GM12864 (cell line): ENCODE measurements at places on chromosomes 12 and 14.

GRCh38 chr14:26187996-26188620, 409.7 kb downstream of the NOVA1 start:
- DNase-seq = no peak

GRCh38 chr12:107491856-107492255, 193.7 kb upstream of the PWP1 start:
- no peak for DNase-seq

DNA sequence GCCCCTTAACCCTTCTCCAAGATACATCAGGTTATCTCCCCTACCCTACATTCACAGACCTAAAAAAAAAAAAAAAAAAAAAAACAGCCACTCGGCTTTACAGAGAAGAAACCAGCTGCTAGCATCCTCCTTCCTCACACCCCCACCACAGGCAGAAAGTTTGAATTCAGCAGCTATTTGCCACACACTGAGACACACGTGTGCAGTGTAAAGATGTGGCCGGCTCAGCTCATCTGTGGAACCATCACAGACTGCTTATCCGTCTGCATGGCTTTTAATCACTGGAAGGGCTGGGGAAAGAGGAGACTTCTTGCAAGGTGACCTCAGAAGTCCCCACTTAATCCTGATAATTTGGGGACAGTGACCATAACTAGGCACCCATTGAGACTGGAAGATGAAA, 50.0 kb downstream of the VWF start:
- no peak for DNase-seq

DNA sequence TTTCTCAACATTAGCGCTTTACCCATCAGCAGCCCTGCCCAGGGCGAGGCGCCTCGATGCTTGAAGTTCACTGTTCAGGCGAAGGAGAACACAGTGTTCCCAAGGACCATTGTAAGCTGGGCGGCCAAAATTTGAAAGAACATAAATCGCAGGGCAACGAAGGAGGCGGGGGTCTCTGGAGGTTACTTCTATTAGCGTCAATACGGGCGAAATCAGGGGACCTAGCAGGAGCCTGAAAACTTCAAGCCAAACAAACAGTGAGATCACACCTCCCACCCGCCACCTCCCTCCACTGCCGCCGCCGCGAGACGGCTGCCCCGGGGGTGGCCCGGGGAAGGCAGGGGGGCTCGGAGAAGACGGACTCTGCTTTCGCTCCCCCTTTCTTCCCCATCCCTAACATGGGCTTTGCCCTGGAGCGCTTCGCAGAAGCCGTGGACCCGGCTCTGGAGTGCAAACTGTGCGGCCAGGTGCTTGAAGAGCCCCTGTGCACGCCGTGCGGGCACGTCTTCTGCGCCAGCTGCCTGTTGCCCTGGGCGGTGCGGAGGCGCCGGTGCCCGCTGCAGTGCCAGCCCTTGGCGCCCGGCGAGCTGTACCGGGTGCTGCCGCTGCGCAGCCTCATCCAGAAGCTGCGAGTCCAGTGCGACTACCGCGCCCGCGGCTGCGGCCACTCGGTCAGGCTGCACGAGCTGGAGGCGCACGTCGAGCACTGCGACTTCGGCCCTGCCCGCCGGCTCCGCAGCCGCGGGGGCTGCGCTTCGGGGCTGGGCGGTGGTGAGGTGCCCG, at the start of gene PDZRN4:
Gene PDZRN4, plus strand, starts transcription at position 263 of the 783 bp plus-strand sequence.
- DNase-seq = no peak

- no peak for DNase-seq
These were observed 325.1 kb upstream of the DCN start for GRCh38 chr12:91507754-91508153.

DNA sequence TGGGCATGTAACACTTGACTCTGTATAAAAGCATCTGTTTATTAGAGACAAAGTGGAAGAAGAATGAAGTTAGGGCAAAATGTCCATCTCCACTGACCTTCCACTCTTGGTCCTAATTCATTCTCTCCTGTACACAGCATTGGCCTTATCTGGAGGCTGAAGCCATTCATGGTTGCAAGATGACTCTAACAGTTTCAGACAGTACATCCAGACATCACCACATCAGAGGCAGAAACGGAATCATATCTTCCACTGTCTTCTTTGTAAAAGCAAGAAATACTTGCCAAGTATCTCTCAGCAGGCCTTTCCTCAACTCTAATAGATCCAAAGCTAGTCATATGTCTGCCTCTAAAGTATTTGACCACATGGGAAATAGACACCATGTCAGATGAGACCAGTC, 41.1 kb downstream of the PTHLH start:
- DNase-seq = no peak

GRCh38 chr12:113420996-113421595, 1.1 kb upstream of the SDSL start:
- DNase-seq = no peak

GRCh38 chr12:88951860-88952561, 371.7 kb upstream of the KITLG start:
- no peak for DNase-seq

- DNase-seq = no peak
These were observed 216.1 kb downstream of the PPM1H start for GRCh38 chr12:62718762-62719426.

DNA sequence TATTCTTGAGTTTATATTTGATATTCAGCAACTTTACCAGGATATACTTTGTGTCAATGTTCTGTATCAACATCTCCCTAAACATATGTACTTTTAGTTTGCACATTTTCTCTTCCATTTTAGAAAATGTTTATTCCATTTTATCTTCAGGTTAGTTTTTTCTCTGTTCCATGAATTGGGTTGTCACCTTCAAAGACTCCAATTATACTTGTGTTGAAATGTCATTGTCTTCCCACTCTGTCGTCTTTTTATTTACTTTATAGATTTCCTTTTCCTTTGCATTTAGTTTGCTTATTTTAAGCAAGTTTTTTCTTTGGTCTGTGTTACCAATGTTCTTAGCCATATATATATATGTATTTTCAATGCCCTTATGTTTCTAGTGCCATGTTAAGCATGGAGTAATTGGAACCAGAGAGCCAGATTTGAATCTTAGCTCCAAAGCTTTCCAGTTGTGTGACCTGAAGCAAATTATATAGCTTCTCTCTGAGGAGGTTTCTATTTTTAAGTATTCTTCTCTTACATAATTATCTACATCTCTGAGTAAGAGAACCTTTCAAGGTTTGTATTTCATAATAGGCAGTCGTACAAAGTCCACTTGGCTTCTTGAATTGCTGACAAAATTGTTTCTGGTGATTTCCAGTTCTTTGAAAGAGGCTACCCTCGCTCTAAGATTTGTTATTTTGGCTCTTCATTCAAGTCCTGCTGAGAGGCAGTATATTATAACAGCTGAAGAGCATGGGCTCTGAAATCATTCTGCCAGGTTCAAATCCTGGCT, 85.8 kb upstream of the DYRK2 start:
- no peak for DNase-seq

- DNase-seq = no peak
These were observed 219.9 kb upstream of the ATXN7L3B start for GRCh38 chr12:74317741-74318140.

DNA sequence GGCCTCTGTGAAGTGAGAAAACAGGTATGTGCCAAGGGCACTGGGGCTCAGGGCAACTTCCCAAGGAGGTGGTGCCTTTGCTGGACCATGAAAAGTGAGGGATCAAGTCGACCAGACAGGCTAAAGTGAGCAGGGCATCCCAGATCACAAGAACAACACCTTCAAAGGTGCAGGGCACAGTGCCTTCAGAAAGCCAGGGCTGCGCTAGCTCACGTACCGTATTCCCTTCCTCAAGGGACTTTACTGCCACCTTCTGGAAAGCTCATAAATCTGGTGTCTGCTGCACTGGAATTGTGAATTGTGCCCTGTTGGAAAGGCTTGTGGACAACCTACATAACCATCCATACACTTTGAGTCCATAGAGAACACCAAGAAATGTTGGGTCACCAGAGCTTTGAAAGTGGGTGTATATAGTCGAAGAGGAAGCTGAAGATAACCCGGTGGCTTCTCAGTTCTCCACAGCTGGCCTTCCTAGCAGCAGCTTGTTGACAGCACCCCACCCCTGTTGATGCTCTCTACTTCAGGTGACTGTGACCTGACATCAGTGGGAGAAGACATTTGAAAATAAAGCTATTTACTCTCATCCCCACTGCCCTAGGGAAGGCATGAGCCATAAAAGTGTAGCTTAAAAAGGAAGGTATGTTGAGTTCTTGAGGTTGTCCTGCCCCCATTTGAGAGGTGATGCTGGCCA, 24.5 kb downstream of the FIGNL2 start:
- no peak for DNase-seq

- no peak for DNase-seq
These were observed 70.9 kb upstream of the DICER1 start for GRCh38 chr14:95228240-95228639.

DNA sequence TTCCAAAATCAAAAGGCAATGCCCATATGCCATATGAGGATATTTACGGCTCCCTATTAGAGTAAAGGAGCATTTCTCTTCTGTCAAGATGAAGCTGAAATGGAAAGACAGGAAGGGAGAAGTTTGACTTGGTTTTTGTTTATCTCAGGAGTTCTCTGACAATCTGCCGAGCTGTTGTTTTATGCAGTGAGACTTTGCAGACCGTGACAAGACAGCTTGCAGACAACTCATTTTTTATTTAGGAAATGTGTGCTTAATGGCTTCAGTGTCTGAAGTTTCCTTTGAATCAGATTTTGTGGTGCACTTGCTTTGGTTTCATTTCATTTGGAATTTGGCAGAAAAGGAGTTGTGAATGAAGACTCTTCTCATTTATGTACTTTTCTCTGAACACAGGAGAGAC, 145.4 kb downstream of the C12orf50 start:
- DNase-seq = no peak

DNA sequence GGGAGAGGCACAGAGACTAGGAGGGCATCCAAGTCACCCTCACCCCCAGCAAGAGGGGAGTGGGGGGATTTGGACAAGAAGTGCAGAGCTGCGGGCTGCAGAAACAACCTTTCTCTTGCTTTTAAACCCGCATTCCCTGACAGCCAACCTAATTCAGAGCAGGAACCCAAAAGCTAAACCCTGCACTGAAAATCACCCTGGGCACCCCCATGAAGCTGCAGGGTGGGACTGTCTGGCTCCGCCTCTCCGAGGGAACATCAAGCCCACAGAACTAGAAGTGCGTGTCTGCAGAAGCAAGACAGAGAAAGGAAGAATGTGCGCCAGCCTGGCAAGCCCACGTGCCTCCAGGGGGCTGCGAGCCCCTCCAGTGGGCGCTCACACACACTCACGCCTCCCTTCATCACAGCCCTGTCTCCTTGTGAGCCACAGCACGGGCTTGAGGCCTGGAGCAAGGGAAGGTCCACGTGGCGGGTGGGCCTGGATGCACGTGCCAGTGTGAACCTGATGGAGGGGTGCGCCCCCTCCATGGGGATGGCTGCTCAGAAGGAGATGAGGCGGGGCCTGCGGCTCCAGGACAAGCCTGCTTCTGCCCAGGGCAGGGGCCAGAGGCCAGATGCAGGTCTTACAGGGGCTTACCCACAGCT, 27.8 kb upstream of the PNMA1 start:
- DNase-seq = no peak
